NCI-H1105 (cell line): ENCODE measurements at places on chromosomes 1 and 21.

DNA sequence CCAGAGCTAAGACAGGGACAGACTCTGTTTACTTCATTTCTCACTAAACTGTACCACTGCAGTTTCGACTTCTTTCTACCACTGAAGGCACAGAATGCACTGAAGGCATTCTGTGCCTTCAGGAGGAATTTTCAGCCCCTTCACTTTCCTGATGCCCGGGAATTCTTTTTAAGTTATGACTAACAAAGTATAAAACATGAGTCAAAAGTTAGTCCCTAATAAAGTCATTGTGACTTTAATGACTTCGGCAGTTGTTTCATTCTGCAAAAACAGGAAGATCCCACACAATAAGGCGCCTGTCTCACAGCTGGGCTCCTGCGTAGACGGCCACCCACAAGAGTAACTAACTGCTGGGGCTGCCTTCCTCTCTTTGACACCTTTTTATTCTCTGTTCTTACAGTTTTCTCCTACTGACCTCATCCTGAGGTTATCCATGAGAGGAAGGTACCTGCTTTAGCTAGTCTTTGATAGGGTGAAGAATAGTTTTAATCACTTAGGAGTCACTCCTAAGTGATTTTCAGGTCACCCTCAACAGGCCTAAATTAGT lies 183.9 kb upstream of the SGIP1 start:
- DNase-seq: no peak

GRCh38 chr1:33361532-33362235 lies 40.8 kb upstream of the A3GALT2 start:
- no peak for DNase-seq

- DNase-seq: no peak
Observed at GRCh38 chr1:8598783-8599182, 218.7 kb downstream of the RERE start.

DNA sequence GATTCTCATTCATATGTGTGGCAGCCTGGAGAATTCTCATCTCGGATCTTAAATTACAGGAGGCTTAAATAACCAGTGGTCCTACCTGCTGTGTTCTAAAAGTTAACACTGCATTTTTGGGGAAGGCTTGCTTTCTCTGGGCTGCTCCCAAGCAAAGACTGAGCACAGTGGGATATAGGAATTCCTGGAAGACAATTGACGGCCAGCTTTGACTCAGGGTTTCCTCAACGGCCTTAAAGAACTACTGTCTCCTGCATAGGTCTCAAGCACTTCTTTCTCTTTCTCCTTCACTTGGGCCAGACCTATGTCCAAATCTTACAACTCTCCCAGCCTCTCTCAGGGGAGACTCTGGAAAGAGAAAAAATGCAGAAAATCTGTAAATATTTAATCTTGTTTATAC lies 1.0 kb upstream of the KRTAP13-3 start:
- no peak for DNase-seq
